SW 1271 (cell line): ENCODE measurements at places on chromosomes 4 and X.

GRCh38 chr4:26056406-26056805 is 142.4 kb downstream of the SMIM20 start:
- DNase-seq = no peak

DNA sequence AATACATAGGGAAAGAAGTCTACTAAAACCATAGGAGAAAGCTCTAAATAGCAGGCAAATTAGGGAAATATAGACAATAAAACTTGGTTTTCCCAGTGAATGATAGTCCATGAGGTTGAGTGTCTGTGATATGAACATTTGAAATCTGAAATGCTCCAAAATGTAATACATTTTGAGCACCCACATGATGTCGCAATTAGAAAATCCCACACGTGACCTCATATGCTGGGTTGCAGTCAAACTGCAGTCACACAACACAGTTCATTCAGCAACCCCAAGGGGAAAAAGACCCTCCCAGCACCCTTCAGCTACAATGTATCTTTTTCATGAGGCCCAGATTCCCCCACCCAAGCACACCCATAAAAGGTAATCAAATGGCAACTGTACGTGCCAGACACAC is 155.6 kb downstream of the BTC start:
- DNase-seq = no peak

- DNase-seq = no peak
Observed at GRCh38 chr4:17667253-17667652, 52.8 kb downstream of the MED28 start.

- no peak for DNase-seq
Observed at GRCh38 chr4:120034913-120035312, 31.7 kb downstream of the MAD2L1 start.

DNA sequence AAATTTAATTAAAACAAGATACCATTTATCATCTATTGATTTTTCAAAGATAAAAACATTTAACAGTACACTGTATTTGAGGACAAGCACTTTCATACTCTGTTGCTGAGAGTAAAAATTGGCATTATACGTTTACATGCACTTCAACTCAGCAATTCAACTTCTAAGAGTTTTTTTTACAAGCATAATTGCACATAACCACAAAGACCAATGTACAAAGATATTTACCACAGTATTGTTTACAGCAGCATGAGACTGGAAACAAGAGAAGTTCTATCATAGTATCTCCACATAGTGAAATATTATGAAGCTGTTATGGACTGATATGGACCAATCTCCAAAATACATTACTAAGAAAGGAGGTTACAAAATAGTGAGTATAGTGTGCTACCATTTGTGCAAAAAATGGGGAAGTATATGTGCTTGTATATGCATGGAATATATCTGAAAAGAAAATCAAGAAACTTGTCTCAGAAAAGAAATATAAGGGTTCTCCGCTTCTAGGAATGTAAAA is 10.9 kb downstream of the GAB3 start:
- no peak for DNase-seq

- DNase-seq = no peak
Observed at GRCh38 chrX:46676399-46677356, 82.2 kb downstream of the SLC9A7 start.

GRCh38 chr4:166091912-166092510 is 219.0 kb downstream of the TLL1 start:
- no peak for DNase-seq

GRCh38 chr4:173802662-173803022 is 272.6 kb upstream of the HAND2 start:
- no peak for DNase-seq

DNA sequence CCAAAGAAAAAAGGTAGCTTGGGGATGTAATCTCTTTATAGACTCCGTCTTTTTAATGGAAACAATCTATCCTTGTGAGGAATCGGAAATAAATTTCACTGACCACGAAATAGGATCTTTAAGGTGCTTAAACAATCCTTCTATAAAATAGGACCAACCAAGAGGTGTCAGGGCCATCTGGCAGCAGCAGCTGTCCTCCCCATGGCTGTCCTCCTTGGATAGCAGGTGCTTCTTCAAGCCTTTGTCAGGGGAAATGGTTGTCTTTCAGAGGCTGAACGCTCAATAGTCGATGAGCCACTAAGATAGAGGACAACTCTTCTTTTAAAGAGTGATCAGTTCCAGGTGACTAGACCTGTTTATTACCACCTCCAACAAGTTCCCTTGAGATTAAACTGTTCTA is 231.0 kb downstream of the ADGRL3 start:
- DNase-seq = no peak

DNA sequence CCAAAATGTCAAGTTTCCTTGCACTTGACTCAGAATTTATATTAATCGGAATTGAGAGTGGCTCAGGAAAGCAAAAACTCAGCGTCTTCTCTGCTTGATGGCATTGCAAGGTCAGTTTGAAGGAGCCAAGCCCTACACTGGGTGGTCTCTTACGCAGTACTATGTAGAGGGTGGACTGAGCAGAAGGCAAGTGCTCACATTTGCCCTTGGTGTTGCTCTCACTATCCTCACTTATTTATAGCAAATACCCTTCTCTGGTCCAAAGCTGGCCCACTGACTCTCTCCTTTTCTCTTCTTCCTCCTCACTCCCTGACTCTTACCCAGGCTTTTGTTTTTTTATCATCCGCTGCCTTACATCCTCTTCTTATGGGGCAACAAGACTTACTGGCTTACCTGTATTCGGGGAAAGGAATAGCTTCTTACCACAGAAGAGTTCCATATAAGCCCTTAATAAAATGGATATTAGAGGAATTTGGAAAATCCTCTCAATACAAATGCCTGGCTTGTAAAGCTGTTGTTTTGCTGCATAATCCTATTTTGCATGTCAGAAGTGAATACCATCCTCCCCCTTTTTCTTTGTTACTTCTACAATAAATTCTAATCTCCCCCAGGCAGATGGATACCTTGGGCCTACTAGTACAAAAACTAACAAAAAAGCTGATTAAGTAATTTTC is 24.8 kb upstream of the GATB start:
- DNase-seq = no peak

- DNase-seq = no peak
Observed at GRCh38 chr4:145679520-145679919, 426 bp upstream of the C4orf51 start.

- no peak for DNase-seq
Observed at GRCh38 chr4:111231281-111231680, 608.4 kb upstream of the PITX2 start.

- peak; percentile 62 for DNase-seq
Observed at GRCh38 chrX:77899081-77899828, at the start of gene COX7B. COX7B (plus strand) TSS chrX:77899468; CDS start chrX:77899554, 86 bp downstream.

- no peak for DNase-seq
Observed at GRCh38 chr4:70392057-70392776, 5.5 kb upstream of the OPRPN start.

DNA sequence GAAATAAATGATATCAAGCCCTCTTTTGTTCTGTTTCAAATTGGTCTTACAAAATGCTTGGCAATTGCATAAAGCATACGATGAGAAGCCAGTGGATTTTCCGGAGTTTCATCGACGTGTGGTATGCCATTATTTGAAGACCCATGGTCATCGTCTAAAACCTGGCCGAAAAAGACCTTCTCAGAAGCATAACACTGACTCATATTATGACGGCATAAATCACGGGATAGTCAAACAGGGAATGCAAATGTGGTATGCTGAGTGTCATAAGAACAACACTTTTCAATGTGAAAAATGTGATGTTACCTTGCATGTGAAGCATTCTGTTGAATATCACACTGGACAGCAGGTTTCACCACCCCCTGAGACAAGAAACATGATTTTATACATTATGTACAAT is 695.2 kb downstream of the GRXCR1 start:
- DNase-seq = no peak

GRCh38 chr4:23036503-23036902 is 343.8 kb downstream of the GBA3 start:
- DNase-seq = no peak

DNA sequence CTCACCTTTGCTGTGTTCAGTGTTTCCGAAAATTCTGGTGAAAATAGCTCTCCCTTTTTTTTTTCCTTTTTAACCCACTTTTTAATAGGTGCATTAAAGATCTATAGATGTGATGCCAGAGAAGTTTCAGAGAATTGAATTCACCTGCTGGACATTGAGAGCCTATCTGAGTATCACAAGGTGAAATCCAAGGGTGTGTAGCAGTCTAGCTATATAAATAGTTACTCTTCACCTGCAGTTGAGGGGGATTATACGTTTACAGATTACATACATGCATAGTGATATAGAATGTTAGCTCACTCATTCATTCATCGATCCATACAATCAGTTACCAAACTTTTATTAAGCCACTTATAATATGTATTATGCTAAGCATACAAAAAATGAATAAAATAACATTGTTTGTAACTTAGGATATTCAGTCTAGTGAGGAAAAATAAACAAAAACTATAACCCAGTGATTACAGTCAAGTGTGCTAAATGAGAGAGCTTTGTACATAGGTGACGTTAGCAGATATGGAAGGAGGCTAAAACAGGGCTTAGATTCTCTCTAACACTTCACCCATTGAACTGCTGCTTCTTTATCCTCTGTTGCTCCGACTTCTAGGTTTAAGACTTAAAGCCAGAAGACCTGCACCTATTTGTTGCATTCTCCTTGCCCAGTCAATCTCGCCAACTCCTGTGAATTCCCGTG is 769.0 kb downstream of the STIM2 start:
- no peak for DNase-seq

- no peak for DNase-seq
Observed at GRCh38 chr4:6962211-6963041, 52.8 kb downstream of the TBC1D14 start.

- no peak for DNase-seq
Observed at GRCh38 chr4:55241461-55241860, 104.6 kb upstream of the SRD5A3 start.

- DNase-seq = no peak
Observed at GRCh38 chrX:43702079-43702524, 46.0 kb downstream of the MAOA start.

DNA sequence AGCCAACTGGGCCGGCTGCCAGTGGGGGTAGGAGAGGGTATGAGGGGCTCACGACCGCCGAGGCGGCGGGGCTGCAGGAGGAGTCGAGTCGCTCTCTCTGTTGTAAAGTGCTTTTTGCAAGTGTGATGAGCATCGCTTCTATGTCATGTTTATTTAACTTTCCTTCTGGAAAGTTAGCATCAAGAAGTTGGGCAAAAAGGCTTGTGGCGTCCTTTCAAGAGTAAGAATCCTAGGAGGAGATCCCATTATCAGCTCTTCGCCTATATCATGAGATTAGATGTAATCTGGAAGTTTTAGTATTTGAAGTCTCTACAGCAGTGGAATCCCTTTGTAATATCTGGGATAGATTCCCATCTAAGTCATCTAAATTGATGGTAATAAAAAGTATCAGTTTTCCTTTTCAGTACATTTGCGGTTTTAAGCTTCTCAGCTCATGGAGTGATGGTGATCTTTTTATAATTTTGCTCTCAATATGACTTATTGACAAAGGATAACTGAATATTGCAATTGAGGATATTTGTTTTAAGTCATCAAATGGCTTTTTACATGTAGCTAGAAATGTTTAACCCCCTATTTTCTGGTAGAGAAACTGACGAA is 1.7 kb downstream of the GALNT7 start:
- no peak for DNase-seq

DNA sequence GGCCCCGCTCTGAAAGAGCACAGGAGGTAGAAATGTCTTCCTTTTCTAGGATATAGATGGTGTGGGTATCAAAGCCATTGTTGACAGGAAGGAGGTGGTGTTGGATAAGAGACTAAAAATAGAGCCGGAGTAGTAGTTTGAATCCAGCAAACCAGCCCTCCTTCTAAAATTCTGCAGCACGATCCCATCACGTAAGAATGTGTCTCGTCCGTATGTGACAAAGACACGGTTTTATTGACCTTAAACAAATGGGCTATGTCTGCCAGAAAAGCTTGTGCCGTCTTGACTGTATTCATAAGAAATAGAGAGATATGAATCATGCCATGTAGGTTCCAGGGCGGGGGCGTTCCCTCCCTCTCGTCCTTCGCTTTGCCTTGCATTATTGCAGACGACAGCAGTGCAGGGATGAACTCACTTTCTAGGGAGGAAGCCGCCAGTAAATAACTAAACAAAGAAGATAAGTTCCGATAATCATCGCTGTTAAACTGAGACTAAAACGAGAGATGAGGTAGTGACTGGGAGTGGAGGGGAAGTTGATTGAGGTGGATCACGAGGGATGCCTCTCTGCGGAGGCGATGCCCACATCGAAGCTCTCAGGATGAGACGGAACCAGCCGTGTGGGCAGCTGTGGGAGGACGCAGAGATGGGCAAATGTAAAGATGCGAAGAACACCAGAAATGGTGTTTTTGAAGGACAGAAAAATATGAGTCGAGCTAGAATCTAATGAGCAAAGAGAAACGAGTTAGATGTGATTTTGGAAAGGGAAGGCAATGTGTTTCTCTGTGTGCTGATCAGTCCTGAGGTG is 3.4 kb downstream of the TENM3 start:
- no peak for DNase-seq

DNA sequence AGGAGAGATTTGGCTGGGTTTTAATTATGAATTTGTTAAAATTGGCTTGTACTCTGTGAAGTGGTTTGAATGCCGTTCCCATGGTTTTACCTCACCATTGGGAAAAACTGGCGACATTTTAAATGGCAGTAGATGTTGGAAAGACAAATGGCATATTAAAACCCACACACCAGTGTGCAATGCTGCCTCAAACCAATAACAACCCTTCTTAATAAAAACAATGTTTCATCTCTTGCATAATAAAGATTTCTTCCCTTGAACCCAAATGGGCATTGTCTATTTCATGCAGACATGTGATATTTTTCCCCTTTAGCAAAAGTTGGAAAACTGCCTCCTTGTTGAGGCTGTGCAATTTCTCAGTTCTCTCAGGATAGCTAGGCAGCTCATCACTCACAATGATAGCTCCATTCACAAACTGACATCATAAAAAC is 33.7 kb downstream of the GABRB1 start:
- no peak for DNase-seq

- no peak for DNase-seq
Observed at GRCh38 chr4:111268769-111269414, 646.0 kb upstream of the PITX2 start.

GRCh38 chrX:150196285-150196684 is 166.8 kb upstream of the MAMLD1 start:
- DNase-seq = no peak

DNA sequence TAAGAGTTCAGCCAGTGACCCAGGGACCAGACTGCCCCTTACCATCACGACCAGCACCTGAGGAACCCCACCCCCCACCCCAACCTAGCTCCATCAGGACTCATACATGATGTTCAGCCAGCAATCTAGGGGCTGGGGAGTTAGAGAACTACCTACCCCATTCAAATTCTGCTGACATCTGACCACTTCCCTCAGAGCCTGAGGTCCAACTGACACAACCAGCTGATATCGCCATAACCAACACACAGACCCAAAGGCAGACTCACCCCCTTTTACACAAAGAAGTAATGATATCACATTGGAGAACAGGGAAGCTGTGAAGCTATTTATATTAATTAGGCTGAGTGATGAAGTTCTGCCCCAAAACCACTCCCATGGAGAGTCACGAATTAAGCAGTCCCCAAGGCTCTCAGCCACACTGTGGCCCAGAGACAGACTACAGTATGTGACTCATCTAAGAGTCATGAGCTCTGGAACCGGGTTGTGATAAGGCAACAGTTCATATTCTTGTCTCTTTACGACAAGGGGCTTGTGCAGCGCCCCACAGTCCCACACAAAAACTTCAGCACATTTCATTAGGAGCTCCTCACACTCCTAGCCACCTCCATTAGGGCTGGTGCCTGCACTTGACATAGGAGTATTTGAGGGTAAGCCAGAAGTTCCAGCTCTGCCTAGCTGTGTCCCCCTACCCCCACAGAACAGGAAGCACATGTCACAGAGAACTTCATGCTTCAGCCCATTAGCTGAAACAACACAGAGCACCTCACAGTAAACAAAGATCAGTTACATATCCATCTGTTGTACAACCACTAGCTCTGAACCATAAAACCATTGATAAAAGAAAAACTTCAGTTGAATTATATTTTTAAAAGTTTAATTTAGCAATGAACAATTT is 184.7 kb upstream of the ZCCHC13 start:
- DNase-seq = peak; percentile 27
